HT1080 (cell line): ENCODE measurements at places on chromosomes 5 and 9.

GRCh38 chr5:88540471-88541115 lies 271.9 kb upstream of the TMEM161B start:
- no peak for DNase-seq

DNA sequence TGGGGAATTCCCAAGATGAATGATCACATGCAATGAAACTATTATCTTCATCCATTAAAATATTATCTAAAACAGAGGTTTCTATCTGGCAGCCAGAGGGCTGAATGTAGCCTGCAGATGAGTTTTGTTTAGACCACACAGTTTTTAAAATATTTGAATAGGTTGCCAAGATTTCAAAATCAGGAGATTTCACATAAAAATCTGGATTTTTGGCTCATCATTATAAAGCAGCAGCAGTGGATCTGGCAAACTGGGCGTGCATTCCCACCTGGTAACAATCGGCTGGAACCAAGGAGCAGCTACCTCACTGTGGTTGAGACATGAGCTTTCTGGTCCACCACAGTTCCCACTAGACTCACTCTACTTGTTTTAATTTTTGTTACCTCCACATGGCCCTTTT lies 155.1 kb downstream of the BNC2 start:
- DNase-seq: no peak

- no peak for DNase-seq
These were observed 6.4 kb upstream of the ATOX1 start for GRCh38 chr5:151764801-151765200.

DNA sequence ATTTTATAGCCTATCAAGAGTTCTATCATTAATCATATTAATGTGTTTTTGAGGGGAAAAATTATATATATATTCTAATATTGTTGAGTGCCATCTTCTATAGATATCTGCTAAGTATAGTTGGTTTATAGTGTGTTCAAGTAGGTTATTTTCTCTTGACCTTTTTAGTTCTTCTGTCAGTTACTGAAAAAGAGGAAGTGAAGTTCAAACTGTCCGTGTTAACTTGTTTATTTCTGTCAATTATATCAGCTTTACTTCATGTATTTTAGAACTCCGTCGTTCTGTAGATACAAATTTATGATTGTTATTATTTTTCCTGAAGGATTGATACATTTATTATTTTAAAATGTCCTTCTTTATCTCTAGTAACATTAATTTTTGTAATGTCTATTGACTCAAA lies 1209.1 kb downstream of the CDH12 start:
- DNase-seq: no peak

GRCh38 chr9:91310037-91310436 lies 51.7 kb downstream of the AUH start:
- no peak for DNase-seq

DNA sequence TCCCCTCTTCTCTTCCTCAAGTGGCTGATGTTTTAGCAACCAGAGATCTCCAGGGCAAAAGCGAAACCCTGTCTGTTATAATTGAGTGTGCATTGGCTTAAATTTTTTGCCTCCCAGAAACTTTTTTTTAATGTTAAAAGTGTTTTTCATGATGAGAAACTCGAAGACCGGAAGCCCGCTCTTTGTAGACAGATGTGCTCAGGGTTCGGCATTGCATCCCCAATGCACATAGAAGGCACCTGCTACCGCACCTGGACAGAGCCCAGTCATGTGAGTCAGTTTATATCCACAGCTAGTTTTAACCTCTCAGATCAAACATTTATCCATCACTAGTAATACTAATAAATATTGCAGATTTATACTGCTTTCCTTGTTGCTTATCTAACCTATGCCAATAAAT lies 19.5 kb upstream of the NADK2 start:
- no peak for DNase-seq

- peak; percentile 45 for DNase-seq
These were observed 27.4 kb downstream of the BICD2 start for GRCh38 chr9:92737216-92737606.

- peak; percentile 56 for DNase-seq
These were observed 839.9 kb downstream of the MAT2B start for GRCh38 chr5:164345173-164345849.

GRCh38 chr5:168174376-168174775 lies 117.1 kb upstream of the WWC1 start:
- no peak for DNase-seq

DNA sequence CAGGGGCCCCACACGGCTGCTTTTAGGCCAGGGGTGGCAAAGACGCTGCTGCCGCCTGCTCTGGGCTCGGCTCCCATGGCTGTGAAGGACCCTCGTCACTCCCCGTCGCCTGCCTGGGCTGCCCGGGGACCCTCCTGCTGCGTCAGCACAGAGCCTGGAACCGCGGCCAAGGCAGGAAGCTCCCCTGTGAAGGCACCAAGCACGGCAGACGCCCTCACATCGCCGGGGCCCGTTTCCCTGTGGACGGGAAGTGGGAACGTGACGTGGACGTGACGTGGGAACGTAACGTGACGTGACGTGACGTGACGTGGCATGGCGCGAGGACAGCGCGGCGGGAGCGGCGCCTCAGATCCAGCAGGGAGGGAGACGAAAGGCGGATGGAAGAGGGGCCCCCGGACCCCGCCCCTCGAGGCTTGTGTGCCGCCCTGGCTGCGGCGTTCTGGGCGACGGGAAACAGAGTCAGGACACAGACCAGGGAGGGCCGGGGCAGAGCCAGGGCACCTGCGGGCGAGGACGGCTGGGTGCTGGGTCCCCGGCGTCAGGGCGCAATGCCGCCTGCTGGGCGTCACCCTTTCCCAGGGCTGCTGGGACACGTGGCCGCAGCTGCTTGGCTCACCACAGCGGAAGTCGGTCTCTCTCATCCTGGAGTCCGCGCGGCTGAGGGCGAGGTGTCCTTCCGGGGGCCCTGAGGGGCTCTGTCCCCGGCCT lies 53.1 kb downstream of the MRPL36 start:
- no peak for DNase-seq

GRCh38 chr5:150663936-150664335 lies 2.9 kb downstream of the MYOZ3 start:
- no peak for DNase-seq

GRCh38 chr9:128912270-128912853 lies 8.4 kb upstream of the PHYHD1 start:
- DNase-seq: peak; percentile 96

GRCh38 chr5:141484641-141485311 lies at the start of gene PCDHGC4:
Gene PCDHGC4 (plus strand): TSS chr5:141485030. CDS start chr5:141485174, 144 bp downstream.
- DNase-seq: no peak

DNA sequence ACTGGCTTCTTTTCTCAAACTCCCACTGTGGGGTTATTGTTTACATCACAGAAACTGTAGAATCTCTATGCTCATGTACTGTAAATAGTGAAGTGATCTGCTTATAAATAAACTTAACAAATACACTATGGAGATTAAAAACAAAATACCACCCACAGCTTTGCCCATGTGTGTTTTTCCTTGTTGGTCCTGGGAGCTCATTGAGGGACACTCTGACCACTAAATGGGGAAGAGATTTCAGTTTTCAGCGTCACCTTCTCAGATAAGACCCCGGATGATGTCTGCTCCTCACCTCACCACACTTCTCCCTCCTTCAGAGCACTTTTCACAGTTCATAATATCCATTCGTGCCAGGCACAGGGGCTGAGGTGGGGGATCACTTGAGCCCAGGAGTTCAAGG lies 89.7 kb downstream of the PDE6A start:
- no peak for DNase-seq

DNA sequence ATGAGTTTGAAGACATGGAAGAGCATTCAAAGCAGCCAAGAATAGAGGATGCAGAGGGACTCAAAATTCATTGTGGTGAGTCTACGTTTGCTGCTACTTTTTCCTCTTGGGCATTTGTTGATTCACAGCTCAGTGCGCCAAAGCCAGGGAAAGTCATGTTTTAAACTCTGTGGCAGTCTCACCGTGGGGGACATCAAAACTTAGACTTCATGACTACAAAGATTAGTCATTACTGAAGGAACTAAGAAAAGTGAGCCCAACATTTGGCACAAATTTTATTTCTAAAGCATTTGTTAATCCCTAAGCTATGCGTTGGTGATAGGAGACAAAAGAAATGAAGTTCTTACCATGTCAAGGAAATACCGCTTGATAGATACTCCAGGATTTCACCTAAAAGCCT lies 73.7 kb upstream of the MTAP start:
- DNase-seq: peak; percentile 26

GRCh38 chr5:77798456-77798855 lies 22.3 kb upstream of the TBCA start:
- DNase-seq: no peak

GRCh38 chr9:6877671-6878161 lies 119.9 kb downstream of the KDM4C start:
- peak; percentile 79 for DNase-seq

DNA sequence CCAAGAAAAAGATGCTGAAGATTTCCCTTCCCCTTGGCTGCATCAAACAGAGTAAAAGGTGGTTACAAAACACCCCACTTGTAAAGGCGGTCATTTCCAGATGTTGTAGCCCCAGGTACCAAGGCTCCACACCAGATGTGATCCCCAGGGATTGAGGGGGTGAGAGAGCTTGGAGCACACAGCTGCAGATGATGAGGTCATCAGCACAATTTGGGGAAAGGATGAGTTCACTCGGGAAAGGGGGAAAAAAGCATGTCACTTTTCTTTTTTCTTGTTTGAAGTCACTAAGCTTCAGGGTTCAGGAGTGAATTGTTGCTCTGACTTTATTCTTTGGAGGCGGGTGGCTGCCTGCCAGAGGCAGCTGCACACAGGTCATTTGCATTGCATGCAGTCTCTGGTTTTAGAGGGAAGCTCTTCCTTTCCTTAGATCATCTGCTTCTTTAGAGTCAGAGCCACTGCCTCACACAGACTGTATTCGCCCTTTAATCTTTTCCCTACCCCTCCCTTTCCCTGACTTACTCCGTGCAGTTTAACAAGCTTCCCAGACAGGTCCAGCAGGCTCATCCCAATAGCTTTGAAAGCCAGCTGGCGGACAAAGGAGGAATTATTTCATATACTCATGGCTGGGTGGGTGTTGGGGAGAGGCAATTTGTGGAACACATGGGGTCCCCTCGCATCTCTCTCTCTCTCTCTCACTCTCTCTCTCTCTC lies 409.3 kb upstream of the SLC24A2 start:
- no peak for DNase-seq

DNA sequence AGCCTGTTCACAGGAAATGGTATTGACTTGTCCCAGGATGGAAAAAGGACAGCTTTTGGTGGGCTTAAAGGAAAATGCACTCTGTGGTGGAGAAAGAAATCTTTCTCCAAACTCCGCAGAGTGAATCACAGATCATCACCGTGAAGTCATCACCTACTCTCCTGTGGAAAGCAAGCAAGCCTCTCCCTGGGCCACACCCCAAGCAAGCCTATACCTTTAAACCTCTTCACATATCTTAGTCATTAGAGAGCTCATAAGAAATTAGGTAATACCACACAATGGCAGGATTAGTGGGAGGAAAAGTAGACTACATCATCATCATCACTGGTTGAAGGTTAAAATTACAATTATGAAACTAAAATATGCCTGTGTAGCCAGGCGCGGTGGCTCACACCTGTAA lies 23.2 kb downstream of the TLE1 start:
- peak; percentile 56 for DNase-seq
